Urothelium cell line (cell line): ENCODE measurements at places on chromosomes 6 and 20.

GRCh38 chr20:7742479-7742878 lies 197.8 kb downstream of the HAO1 start:
- DNase-seq = peak; percentile 38

GRCh38 chr20:37327748-37328147 lies 18.2 kb upstream of the SRC start:
- DNase-seq = no peak

DNA sequence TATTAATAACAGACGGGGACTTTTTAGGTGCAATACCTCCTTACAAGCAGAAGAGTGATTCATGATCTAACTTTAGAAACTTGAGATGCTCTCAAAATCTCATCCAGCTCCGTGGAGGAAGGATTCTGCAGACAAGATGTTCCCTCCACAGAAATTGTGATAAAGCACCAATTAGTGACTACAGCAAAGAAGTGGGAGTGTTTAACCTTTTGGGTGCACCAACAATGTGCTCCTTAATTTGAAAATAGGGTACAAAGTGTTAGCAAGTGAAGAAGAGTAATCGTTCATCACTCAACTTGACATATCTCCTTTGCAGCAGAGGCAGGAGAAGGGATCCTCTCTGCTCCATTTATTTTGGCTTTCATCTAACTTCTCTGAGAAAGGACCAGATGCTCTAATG lies 22.8 kb upstream of the SCP2D1 start:
- no peak for DNase-seq

DNA sequence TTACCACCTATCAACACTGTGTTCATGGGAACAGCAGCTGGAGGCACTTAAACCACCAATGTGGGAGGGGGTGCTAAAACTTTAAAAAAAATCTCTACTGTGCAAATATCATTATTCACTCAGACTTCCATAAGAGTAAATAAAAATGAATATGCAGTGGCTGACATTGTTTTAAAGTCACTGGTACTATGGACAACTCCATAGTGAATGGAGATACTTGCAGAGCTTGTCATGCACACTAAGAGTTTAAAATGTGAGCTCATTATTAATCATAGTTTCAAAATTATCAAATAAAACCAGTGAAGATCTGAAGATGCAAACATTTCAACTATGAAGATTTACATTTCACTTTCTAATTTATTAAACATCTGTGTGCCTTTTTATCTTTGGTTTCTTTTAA lies 54.4 kb downstream of the RFX6 start:
- no peak for DNase-seq

GRCh38 chr6:5217356-5217755 lies 43.4 kb downstream of the LYRM4 start:
- no peak for DNase-seq

DNA sequence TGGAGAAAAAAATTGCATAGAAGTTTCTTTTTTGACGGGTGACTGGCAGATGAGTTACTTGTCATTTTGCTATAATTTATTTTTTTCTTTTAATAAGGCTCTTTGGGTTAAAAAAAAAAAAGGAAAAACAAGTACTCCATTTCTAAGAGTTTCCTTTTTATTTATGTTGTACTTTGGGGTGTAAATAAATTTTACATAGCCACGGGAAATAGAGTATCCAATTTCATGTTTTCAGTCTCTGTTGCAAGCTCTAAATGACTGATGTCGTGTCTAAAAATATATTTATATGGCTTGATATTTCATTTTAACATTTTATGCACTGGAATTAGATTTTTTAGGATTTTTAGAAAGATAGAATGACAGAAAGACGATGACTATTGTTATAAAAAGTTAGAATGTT lies 3.4 kb downstream of the EYA4 start:
- no peak for DNase-seq

DNA sequence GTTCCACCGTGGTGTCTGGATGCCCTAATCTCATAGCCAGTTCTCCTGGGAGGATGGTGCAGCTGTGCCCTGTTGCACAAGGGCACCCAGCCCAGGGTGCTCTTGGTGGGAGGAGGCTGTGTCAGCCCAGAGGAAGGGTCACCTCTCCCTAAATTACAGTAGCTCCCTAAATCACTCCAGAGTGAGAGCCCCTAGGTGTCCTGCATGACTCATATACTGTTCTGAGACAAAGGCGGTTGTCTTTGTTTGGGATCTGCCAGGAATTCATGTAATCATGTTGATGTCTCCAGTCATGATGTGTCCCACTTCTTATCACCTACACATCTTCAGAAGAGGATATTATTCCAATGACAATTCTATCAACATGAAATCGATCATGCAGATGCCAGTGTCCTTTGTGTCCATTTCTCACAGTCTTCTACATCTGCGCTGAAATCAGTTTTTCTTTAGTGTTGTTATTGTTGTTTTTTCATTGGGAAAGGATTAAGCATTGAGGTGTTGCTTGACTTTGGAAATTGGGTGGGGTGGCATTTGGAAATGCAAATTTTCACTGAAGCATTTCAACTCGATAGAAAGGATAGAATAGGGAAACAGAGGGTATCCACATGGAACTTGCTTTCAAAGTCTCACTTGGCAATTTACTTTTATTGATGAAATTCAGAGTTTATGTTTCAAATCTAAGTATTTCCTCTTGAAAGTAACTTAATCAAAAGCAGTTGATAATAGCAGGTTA lies 19.5 kb downstream of the PERP start:
- DNase-seq = peak; percentile 32

- no peak for DNase-seq
Measured at GRCh38 chr6:13507306-13507860, 20.0 kb upstream of the GFOD1 start.

DNA sequence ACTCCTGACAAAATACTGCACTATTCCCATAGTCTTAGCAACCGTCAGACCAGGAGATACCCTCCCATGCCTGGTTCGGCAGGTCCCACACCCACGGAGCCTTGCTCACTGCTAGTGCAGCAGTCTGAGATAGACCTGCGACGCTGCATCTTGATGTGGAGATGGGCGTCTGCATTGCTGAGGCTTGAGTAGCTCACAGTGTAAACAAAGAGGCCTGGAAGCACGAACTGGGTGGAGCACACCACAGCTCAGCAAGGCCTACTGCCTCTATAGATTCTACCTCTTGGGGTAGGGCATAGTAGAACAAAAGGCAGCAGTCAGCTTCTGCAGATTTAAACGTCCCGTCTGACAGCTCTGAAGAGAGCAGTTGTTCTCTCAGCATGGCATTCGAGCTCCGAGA lies 25.4 kb downstream of the TMEM244 start:
- no peak for DNase-seq

- DNase-seq = peak; percentile 79
Measured at GRCh38 chr20:32067234-32067821, 15.3 kb downstream of the HCK start.

DNA sequence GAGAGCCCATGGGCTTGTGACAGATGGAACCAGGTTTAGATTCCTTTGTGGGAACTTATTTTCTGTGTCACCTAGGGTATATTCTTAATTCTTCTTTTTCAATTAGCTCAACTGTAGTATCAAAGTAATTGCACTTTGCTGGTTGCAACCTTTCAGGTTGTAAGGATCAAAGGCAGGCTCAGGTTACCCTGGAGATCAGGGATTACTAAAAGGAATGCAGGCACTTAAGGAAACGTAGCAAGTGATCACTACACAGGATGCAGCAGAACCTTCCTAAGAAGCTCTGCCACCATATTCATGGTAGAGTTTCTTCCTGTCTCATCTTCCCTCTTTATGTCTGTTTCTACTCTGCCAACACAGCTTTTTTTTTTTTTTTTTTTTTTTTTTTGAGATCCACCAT lies 133.2 kb upstream of the JAG1 start:
- DNase-seq = no peak

GRCh38 chr6:120872262-120872578 lies 462.1 kb downstream of the TBC1D32 start:
- DNase-seq = no peak

GRCh38 chr20:58243653-58244410 lies 15.4 kb upstream of the ANKRD60 start:
- DNase-seq = no peak

GRCh38 chr20:61949363-61949713 lies 116.3 kb downstream of the TAF4 start:
- no peak for DNase-seq

DNA sequence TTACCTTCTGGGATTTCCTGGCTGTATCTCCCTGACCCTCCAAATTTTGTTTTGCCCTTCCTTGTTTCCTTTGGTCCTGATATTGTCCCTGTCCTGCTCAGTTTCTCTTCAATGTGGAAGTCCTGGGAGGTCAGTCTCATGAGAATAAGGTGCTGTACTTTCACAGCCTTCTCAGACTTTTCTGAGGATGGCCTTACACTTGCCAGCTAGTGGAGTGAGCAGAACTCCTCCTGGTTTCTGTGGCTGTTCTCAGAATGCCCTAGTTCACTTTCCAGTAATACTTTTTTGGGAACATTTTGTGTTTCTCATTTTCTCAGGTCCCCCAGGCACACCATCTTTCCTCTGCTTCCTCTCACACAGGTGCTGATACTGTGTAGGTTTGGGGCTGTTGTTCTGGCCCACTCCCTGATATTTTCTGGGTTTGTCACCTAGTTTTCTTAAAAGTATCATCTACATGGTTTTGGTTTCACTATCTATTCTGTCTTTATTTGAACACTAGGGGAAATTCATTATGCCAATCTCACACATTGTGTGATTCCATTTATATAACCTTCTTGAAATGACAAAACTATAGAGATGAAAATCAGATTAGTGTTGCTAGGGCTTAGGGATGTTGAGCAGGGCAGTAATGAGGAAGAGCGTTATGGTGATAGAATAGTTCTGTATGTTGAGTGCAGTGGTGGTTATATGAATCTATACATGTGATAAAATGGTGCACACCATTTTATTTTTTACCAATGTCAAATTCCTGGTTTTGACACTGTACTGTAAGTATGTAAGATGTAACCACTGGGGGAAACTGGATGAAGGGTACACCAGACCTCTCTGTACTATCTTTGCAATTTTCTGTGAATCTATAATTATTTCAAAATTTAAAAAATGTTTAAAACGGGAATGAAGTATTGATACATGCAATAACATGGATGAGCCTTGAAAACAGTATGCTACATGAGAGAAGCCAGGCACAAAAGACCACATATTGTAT lies 27.2 kb upstream of the BRPF3 start:
- no peak for DNase-seq

GRCh38 chr6:65979120-65979519 lies 272.1 kb upstream of the EYS start:
- peak; percentile 7 for DNase-seq

DNA sequence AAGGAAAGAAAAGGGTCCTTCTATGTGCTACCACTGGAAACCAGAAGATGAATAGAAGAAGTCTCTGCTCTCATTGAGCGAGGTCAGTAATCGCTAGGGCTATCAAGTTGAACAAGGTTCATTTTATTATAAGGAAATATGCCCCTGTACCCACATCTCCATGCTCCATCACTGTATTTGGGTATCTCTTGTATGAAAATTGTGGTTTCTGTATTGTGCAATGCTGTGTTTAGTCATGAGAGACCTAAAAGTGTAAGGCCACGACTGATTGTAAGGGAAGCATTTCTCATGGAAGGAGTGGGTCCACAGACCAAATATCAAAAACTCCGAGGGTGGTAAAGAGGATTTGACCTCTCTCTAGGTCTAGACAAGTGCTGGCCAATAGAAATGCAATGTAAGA lies 3.6 kb upstream of the HS3ST5 start:
- DNase-seq = no peak

GRCh38 chr6:87181903-87182302 lies 26.5 kb downstream of the ZNF292 start:
- no peak for DNase-seq

DNA sequence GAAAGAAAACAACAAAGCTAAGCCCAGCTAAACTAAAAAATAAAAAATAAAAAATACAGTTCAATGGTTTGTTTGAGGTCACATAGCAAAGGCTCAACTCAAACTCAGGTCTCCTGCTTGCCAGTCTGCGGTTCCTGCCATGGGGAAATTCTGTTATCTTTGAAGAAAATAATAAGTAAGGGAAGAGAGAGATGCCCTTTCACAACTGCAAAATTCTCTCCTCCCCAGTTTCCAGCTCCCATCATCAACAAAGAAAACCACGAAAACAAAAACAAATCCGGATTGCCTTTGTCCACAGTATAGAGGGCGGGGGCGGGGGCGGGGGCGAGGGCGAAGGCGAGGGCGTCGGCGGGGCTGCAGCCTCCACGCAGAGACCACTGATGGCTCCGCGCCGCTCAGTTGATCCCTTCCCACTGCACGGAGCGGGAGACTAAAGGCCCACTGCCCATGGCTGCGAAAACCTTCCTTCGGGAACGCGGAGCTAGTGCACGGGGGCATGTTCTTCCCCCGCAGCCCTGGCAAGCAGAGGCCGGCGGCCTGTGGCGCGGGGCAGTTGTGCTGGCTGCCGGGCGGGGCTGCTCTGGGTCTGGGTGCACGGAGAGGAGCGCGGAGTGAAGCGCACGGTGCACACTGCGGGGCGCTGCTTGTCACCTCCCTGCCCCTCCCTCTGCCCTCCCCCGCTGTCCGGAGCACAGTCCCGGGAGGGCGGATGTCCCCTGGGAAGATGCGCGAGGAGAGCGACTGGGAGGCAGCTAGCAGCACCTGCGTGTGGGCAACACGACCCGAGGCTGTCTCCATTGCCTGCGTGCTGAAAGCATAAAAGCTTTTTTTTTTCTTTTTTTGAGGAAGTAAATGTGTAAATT lies 54.1 kb upstream of the TPD52L1 start:
- DNase-seq = peak; percentile 84

GRCh38 chr20:20334489-20334888 lies 33.4 kb upstream of the INSM1 start:
- no peak for DNase-seq
